Effector memory CD4-positive, alpha-beta T cell (primary cell): ENCODE measurements at places on chromosomes 5 and 9.

DNA sequence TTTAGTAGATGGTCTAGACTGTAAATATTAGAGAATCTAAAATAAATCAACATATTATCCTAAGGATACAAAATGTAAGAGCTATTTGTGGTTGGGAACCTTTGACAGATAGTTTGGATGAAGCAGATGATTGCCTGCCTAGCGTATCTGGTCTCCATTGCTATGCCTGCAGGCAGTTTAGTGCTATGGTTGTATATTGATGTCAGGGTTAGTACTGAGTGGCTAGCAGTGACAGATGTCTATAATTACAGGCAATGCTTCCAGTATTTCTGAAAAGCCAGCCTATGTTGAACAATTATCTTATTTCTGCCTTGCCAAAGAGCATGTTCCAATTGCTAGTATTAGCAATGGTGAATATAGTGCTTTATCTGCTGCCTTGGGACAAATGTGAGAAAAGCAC lies 151.3 kb upstream of the TLX3 start:
- DNase-seq = no peak

DNA sequence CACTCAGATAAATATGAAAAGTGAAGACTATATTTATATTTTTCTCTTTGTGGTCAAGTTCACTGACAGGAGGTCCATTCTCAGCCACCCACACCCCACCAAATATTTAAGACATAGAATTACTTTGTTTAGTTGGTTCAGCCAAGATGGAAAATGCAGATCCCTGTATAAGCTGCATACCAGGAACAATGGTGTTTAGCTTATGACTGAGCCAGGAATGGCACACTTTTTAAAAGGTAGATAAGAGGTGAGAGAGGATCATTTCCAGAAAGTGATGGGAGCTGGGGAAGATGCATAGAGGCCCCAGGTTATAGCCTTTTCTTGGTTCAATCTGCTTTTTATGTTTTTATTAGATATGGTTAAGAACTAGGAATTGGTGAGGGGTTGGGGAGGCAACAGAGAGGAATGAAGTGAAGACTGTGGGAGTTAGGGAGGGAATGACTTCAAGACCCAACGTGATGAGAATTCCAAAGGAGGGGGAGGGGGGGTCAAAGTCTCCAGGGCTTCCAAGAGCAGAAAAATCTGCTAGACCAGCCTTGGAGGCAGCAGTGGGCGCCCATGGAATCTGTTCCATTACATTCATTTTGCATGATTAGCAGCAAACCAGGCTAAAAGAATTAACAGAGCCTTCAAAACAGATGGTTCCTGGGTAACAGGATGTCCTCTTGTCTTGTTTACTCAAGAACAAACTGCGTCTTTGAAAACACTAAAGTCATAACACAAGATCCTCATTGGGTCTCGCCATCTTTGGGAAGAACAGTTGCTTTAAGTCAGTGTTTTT lies 95.2 kb downstream of the FGF1 start:
- no peak for DNase-seq

DNA sequence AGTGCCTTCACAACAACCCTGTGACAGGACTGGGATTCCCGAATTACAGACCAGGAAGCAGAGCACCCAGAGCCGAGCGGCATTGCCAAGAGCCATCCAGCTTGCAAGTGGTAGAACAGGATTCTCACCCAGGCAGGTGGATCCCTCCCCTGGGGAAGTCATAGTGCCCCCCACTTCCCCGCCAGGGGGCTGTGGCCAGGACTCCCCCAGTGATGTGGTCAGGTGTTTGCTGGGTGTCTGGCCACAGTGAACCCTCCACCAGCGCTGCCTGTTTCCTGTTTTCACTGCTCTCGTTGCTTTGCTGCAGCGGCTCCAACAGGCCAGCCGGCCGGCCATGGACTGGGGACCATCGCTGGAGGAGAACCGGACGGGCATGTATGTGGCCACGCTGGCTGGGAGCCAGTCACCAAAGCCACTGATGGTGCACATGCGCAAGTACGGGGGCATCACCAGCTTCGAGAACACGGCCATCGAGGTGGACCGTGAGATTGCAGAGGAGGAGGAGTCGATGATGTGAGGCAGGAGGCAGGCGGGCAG lies 19.3 kb downstream of the SLC6A7 start:
- DNase-seq = no peak

DNA sequence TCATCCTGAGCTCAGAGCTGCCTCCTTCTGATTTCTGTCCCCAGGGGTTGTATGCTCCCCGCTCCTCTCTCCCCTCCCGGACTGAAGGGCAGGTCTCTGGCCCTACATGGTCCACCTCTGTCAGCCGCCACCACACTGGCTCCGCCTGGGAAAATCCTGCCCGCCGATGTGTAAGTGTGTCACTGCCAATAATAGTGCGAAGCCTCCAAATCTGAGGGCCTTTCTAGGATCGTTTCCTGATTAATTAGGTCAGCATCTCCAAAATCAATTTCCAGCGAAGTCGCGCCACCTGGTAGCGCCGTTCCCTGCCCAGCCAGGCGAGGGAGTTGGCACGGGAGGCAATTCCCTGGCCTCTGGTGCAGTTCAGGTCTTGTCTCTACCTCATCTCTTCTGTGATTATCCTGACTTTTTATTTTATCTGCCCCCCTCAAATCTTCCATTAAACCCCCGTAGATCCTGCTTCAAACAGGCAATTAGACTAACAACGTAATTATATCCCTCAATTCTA lies 73.5 kb downstream of the ZNF618 start:
- DNase-seq = no peak

DNA sequence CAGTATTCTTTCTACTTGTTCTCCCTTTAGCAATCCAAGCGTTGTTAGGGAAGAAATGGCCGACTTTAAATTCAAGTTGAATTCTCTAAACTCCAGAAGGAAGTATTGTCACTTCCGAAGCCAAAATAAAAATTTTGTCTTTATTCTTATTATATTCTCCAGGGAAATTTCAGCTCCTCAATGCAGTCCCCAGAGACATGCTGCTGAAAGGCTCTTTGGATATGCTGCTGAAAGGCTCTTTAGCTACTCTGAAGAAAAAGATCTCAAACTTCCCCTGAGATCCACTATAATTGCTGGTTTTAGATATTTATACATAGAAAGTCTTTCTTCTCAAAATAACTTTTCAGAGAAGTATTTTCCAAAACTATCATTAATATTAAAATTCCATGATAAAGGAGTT lies 92.3 kb upstream of the PARP8 start:
- DNase-seq = no peak

- DNase-seq = no peak
Measured at GRCh38 chr5:4758550-4758949, 381.6 kb upstream of the ADAMTS16 start.

GRCh38 chr5:147902609-147903115 lies 3.7 kb downstream of the C5orf46 start:
- no peak for DNase-seq

- no peak for DNase-seq
Measured at GRCh38 chr5:115179030-115179393, 9.3 kb upstream of the TRIM36 start.

DNA sequence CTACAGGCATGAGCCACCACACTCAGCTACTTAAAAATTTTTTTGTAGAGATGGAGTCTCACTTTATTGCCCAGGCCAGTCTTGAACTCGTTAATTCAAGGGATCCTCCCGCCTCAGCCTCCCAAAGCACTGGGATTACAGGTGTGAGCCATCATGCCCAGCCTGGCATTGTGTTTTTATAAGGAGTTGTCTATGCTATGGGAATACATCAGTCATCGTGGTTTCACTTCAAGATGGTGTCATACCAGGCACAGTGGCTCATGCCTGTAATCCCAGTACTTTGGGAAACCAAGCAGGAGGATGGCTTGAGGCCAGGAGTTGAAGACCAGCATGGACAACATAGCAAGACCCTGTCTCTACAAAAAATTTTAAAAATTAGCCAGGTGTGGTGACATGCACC lies 49.7 kb downstream of the CYSTM1 start:
- no peak for DNase-seq
